Astrocyte (in vitro differentiated cells and primary cell): ENCODE measurements at places on chromosomes 2 and 18.

DNA sequence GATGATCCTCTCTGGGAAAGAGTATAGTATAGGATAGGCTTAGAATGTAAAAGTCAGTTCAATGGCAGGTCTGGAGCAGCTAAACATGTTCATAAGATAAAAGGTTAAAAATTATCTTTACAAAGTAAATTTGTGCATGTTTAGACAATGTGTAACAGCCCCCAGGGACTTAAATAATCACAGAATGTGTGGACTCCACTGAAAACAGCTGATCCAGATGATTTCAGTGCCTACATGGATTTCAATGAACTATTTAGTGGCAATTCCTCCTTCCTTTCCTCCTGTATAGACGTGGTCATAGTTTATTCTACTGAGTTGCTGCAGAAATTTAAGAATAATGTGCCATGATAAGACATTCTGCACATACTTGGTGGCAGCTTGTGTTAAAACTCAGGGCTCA, 42.9 kb downstream of the ARHGEF33 start:
- no peak for DNase-seq

- DNase-seq, result no peak
Observed at GRCh38 chr18:70376914-70377258, 88.0 kb downstream of the SOCS6 start.

DNA sequence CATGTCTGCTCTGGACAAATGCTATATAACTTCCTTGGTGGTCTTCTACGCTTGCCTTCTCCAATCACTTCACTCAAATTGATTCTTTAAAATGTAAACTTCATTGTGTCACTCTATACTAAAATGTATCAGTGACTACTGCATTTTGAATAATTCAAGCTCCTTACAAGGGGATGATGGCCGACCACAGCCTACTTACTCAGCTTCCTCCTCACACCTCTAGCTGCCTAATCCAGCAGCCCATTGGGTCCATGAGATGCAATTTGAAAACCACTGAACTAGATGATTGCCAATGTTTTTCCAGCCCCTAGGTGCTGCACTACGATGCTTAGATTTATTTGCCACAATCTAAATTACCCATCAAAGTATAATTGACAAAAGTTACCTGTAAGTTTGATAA, 120.7 kb downstream of the CTAGE1 start:
- no peak for DNase-seq

DNA sequence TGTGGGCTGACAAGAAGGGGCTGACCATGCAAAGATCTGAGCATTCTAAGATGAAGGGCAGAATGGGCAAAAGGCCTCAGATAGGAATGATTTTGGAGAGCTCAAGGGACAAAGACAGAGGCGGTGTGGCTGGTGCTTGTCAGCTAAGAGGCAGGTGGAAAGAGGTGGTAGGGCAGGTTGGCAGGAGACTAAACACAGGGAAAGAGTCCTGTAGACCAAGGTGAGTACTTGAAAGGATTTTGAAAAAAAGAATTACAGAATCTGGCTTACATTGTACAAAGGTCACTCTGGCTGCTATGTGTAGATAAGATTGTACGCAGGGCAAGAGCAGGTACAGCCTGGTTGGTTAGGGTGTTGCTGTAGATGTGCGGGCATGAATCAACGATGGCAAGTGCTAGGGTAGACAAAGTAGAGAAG, 50.6 kb downstream of the STK39 start:
- DNase-seq, result no peak

GRCh38 chr2:105796131-105796638, 51.5 kb downstream of the NCK2 start:
- DNase-seq, result no peak

DNA sequence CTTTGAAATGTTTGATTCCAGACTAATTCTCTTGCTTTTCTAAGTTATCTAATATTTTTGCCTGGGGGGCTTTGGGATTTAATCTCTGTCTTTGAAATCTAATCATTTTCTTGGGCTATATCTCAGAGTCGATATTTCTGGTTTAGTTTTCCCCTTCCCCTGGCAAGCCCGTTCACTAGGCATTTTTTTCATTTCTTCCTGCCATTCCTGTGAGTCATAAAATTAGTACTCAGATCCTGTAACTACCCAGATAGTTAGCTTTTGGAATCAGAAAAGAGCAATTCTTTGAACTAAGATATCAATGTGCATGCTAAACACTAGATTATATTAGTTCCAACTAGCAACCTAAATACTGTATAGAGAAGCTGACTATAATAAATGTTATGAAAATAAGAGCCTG, 29.4 kb upstream of the RNF149 start:
- DNase-seq, result peak; percentile 45

- no peak for DNase-seq
Observed at GRCh38 chr2:164693834-164694233, 72.6 kb upstream of the GRB14 start.

DNA sequence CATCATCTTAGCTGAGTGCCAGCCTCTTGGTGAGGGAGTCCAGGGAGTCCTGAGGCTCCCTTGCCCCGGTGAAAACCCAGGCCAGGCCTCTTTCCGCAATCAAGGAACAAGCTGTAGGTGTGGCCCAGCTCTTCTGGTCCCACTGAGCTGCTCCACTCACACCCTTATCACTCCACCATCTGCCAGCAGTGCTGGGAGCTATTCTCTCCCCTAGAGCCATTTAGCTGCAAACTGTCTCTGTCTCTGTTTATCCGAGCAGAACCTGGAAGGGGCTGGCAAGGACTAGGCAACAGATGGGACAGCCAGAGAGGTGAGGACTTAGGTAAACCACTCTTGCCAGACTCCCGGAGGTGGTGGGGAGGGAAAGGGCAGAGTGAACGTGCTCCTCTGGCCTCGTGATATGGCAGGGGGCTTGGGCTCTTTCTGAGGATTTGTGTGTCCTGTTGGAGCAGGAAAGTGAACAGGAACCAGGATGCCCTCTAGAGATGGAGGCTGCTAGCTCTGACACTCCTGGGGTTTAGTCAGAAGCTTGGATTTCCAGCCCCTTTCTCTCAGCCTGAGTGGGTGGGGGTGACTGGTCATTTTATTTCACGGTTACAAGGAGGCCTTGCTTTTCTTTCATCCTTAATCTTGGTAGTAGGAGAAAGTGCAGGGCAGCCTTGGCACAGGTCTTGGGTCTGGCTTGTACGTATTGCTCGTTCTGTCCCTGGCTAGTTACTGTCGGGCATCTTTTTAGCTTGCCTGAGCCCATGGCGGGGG, 19.6 kb downstream of the B3GNT2 start:
- DNase-seq, result peak; percentile 42

- DNase-seq, result no peak
Observed at GRCh38 chr2:74036010-74036409, 51.3 kb downstream of the TET3 start.

DNA sequence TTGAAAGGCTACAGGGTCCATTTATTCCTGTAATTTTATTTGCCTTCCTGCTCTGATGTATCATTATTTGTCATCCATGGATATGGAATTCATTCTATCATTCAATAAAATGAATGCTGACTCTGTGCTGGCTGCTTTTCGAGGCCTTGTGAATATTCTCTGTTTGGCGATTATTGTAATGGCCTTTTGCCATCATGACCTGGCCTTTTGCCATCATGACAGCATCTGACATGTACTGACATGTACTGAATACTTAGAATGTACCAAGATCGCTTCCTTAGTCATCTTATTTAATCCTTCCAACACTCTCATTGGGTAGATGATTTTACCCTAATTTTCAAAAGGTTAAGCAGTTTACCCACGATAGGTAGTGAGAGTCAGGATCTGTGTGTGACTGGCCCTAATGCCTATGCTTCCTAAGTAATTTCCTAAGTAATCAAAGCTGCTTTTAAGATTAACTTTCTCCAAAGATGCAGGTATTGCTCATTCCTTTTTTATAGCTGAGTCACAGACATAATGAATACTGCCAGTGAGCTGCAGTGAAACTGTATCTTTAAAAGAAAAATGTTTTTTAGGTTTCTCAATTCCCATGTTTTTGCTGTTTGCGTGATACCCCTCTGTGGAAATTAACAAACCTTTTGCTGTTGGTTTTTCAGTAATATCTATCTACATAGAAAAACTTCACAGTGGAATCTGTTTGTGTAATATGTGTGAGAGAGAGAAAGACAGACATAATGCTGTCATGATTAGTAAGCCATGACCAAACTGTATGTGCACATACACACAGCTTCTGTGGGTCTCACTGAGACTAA, 127.8 kb downstream of the CERS6 start:
- peak; percentile 69 for DNase-seq

DNA sequence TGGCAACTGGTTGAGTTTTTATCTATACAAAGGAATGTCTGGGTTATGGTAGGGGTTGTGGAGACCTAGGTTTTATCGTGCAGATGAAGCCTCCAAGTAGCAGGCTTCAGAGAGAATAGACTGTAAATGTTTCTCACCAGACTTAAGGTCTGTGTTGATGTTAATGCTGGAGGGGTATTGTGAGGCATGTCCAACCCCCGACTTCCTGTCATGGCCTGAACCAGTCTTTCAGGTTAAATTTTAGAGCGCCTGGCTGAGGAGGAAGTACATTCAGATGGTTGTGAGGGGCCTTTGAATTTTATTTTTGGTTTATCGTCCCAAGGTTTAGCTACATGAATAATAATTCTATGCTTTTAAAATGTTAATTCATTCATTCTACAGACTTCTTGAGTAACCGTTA, 435.1 kb downstream of the DLGAP1 start:
- no peak for DNase-seq

DNA sequence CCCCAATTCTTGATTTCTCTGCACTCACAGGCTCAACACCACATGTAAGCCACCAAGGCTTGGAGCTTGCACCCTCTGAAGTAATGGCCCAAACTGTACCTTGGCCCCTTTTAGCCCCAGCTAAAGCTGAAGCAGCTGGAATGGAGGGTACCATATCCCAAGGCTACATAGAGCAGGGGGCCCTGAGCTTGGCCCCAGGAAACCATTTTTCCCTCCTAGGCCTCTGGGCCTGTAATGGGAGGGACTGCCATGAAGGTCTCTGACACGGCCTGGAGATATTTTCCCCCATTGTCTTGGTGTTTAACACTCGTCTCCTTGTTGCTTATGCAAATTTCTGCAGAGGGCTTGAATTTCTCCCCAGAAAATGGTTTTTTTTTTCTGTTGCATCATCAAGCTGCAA, 69.7 kb downstream of the SKA1 start:
- DNase-seq, result no peak

GRCh38 chr2:18445433-18446320, 114.8 kb downstream of the RDH14 start:
- DNase-seq, result peak; percentile 12

- no peak for DNase-seq
Observed at GRCh38 chr2:190455358-190456095, 47.4 kb downstream of the MFSD6 start.

- no peak for DNase-seq
Observed at GRCh38 chr2:171226461-171226860, 65.8 kb upstream of the TLK1 start.
